Activated CD8-positive, alpha-beta memory T cell treated with anti-CD3 and anti-CD28 coated beads for 4 hours (primary cell): ENCODE measurements at places on chromosomes 2 and 18.

DNA sequence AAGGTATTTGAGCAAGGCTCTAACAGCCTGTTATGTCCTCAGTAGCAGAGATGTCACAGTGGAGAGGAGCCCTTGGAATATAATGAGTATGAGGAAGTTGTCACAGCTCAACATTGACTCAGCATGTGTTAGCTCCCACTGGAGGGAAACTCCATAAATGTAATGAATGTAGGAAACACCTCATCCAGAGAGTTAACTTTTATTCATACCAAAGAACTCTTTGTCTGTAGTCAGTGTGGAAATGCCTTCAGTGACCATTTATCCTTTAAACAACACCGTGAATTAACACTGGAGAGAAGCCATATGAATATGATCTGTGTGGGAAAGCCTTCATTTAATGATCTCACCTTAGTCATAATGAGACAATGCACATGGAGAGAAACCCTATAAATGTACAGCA is 59.7 kb downstream of the CYP1B1 start:
- DNase-seq: no peak

GRCh38 chr2:19887510-19887909 is 14.3 kb downstream of the TTC32 start:
- DNase-seq: no peak

DNA sequence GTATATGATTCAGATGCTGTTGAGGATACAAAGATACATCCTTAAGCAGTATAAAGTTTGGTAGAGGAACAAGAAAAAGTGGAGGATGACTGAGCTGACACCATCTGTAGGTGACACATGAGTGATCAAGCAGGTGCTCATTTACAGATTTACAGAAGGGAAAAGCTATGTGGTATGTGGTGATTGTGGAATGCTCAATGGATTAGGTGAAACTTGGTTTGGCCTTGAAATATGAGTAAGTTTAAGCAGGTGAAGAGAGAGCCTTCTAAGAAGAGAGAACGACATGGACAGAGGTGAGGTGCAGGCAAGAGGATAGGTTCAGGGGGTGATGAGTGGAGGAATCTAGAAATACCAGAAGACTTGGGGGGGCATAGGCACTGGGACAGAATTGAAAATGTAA is 5.9 kb downstream of the ASXL3 start:
- DNase-seq: no peak

GRCh38 chr2:2582998-2583545 is 252.0 kb upstream of the MYT1L start:
- DNase-seq: no peak

- DNase-seq: no peak
Observed at GRCh38 chr2:104766683-104767082, 87.2 kb upstream of the POU3F3 start.

- no peak for DNase-seq
Observed at GRCh38 chr2:185567940-185568339, 170.7 kb upstream of the FSIP2 start.

DNA sequence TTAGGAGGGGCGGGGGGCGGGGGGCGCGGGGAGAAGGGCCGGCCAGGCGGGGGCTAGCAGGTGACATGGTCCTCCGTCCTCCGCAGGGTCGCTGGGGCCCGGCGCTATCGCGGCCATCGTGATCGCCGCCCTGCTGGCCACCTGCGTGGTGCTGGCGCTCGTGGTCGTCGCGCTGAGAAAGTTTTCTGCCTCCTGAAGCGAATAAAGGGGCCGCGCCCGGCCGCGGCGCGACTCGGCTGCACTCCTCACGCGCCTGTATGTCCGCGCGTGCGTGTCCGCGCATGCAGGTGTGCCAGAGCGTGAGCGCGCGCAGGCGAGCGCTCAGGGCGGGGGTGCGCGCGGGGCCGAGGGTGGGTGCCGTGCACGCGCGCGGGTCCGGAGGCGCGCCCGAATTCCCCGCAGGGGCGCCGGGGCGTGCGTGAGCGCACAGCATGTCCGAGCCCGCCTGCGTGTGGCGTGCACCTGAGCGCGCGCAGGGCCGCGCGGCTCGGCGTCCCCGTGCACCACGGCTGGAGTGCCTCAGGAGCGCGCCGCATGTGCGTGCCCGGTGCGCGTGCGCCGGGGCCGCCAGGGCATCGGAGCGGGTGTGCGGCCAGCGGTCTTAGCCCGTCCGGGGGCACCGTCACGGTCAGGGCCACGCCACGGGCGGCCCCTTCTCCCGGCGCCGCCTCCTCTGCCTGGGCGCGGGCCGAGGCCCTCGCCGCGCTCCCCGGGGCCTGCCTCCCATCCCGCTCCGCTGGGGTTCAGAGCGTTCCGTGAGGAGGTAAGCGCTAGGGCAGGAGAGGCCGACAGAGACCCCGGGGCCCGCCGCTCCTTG is 6.3 kb downstream of the SNORC start:
- no peak for DNase-seq

DNA sequence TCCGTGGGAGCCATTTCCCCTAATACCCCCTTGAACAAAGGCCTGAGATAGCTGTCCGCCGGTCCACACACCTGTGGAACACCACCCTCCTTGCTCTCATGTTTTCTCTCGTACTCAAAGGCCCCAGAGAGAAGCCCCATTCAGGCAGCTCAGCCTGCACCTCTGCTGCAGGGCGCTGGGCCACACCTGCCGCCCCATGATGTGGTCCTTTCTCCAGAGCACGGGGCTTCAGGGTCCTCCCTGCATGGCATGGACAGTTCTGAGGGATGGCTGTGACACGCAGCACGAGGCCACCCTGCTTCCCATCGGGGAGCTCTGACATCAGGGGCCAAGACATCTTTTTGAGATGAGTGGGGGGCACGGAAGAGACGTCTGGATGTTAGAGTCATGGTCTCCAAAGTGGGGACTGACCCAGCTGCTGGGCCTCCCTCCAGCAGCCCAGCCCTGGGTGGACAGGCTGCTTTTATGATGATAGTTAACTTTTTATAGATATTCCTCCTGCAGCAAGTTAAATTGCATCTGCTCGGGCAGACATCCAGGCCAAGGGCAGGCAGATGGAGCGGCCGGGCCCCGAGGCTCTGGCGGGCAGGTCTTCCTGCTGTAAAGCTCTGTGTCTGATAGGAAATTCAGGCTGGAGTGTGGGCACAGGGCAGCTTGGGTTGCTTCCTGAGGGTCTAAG is 56.7 kb downstream of the SDC1 start:
- no peak for DNase-seq

DNA sequence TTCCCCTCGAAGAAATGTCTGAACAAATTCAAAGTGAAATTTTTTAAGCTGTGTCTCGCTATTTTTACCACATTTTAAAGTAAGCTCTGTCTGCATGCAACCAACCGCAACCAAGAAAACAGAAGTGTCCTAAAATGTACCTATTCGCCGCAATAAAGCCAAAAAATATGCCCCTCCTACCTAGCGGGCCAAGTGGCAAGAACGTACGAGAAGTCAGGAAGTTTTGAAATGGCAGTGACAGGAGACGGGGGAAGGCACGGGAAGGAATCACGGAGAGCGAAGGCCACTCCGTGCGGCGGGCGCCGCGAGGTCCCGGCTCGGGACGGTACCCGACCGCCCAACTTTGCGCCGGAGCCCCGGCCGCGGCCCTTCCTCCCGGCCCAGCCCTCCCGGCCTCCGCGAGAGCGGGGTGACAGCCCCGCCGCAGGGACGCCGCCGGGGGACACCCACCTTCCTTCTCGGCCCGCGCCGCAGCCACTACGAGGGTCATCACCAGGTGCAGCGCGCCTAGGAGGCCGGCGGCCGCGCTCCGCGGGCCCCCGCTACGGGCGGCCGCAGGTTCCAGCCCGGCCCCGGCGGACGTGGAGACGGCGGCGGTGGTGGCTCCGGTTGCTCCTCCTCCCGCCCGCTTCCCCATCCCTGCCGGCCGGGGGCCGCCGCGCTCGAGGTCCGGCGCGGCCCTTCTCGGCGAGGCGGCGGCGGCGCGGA is 568 bp downstream of the TMEM131 start:
- DNase-seq: peak; percentile 5

GRCh38 chr2:234326694-234327093 is 170.2 kb downstream of the ARL4C start:
- DNase-seq: no peak

GRCh38 chr2:145020139-145020538 is 500.2 kb upstream of the ZEB2 start:
- DNase-seq: no peak

DNA sequence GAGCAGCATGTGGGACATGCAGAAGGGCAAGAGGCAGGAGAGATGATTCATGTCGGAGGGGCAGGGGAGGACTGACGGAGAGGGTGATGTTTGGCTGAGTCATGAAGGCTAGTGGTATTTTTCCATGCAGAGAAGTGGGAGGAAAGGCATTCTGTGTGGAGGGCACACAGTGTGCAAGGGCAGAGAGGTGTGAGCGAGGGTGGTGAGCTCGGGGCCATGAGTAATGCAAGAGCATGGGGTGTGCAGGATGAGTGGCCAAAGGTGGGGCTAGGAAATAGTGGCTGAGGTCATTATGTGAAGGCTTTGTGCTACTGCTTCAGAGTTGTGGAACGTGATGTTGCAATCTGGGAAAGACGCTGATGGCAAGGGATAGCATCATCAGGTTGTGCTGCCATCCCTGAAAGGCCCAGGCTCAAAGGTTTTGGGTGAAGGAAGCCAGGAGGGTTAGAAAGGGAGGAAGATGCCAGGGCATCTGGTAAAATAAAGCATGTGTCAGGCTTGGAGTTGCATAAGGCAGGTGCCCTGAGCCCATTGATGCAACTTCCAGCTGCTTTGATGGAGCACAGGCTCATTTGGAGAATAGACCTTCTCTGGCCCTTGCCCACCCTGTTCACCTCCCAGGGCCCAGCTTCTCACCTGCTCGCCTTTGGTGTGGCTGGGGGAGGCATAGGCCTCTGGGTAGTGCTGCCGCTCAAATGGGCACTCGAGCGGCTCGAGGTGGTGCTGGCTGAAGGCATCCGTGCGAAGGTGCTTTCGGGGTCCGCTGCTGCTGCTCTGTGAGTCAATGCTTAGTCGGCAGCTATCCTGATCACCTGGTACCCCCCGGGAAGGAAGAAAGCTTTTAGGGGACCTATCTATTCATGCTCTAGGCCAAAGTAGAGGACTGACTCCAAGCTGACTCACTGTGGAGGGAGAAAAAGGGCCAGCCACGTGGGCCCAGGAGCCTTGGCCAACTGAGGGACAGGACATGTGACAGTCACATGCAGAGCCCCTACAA is 37.5 kb downstream of the PAX8 start:
- peak; percentile 16 for DNase-seq

GRCh38 chr2:165762723-165763122 is 31.3 kb downstream of the GALNT3 start:
- no peak for DNase-seq

- DNase-seq: no peak
Observed at GRCh38 chr2:26651799-26652198, 10.6 kb upstream of the CIB4 start.

GRCh38 chr18:56593906-56594305 is 44.5 kb downstream of the TXNL1 start:
- DNase-seq: no peak

GRCh38 chr2:128727404-128727803 is 408.7 kb upstream of the HS6ST1 start:
- DNase-seq: no peak

DNA sequence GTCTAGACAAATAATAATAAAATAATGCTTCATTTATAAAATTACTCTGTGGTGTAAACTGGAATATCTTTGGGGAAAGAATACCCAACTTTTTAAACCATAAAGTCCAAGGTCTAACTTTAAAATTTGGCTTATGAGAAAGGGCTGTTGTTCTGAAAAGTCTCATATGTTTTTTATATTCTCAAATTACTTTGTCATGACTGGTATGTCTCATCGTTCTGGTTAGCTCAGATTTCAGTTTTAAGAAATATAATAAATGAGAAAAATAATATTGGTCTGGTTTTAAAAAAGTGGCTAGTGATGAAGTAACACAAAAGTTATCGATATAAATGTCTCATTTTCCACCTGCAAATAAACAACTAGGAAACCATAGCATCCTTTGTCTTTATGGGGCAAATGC is 1658.1 kb downstream of the LRP1B start:
- DNase-seq: no peak
